Mammary microvascular endothelial cell (primary cell): ENCODE measurements at places on chromosomes 5 and 9. TPM values are rescaled to one million over a fixed set of nuclear protein-coding genes. Genes with fewer than 3 reads are reported as not detected.

The TTC23L gene
- not detected in 2 replicates for total RNA-seq

The SPATA31D4 gene
- total RNA-seq: not detected in 2 replicates

The TTC39B gene
- 3.0 and 5.1 TPM in 2 replicates for total RNA-seq

The PTGES2 gene
- 61.8 and 68.0 TPM in 2 replicates for total RNA-seq

The ZMYND19 gene
- 26.2 and 35.3 TPM in 2 replicates for total RNA-seq

The C6 gene
- not detected in 2 replicates for total RNA-seq

The REEP2 gene
- total RNA-seq: 1.1 and 1.3 TPM in 2 replicates

The SOX30 gene
- total RNA-seq: 0.05 TPM in 1 of 2 replicates, not detected in the other

The OR1K1 gene
- not detected in 2 replicates for total RNA-seq

The FGF18 gene
- total RNA-seq: 0.20 TPM in 1 of 2 replicates, not detected in the other

The LHX3 gene
- not detected in 2 replicates for total RNA-seq

The ZNF483 gene
- 0.47 and 0.69 TPM in 2 replicates for total RNA-seq
